K562 (cell line): ENCODE measurements at places on chromosomes 5 and 9. TPM values are rescaled to one million over a fixed set of nuclear protein-coding genes. Genes with fewer than 3 reads are reported as not detected.

COL5A1 gene
- 0.13 TPM in 2 replicates for total RNA-seq

CYSRT1 gene
- total RNA-seq = 0.22 and 0.60 TPM in 2 replicates

DNA sequence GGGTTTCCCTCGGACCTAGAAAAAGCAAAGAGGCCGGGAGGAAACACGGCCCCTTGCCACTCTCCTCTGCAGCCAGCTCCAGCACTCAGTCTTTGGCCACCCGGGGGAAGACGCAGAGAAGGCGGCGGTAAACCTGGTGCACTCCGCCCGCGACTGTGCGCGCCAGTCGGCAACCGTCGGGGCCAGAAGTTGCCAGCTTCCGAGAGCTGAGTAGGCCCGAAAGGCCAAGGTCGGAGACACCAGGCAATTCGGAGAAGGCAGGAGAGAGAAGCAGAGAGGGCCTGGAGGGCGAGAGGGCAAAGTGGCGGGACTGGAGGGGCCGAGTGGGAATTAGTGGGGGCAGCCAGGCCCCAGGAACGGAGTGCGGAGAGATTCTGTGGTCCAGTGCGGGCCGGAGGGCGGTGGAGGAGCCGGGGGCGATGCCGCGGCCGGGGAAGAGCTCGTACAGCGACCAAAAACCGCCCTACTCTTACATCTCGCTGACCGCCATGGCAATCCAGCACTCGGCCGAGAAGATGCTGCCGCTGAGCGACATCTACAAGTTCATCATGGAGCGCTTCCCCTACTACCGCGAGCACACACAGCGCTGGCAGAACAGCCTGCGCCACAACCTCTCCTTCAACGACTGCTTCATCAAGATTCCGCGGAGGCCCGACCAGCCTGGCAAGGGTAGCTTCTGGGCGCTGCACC, at the start of gene FOXB2:
Gene FOXB2 (plus strand): TSS at position 420 of the 690 bp plus-strand sequence. CDS start 0 bp downstream, at position 420.
- peaks cover 70% of the 10 kb centered on the region for H3K27me3 ChIP-seq
- no peak within 1 kb of the TSS for H3K27ac ChIP-seq
- no peaks in the 10 kb centered on the region for H3K4me1 ChIP-seq
- no peak within 1 kb of the TSS for H3K4me3 ChIP-seq
- no peak for DNase-seq
- no peaks in the 10 kb centered on the region for H3K36me3 ChIP-seq

DNA sequence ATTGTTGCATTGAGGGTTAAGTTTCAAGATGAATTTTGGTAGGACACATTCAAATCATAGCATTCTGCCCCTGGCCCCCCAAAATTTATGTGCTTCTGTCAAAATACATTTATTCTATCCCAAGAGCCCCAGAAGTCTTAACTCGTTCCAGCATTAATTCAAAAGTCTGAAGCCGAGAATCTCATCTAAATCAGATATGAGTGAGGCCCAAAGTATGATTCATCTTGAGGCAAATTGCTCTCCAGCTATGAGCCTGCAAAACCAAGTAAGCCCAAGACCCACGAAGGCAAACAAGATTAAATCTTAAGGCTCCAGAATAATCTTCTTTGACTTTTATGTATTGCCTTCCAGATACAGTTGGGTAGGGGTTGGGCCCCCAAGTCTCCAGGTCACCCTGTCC, 19.2 kb downstream of the TNPO1 start:
- no peaks in the 10 kb centered on the region for H3K27me3 ChIP-seq
- no peak overlapping the region for H3K27ac ChIP-seq
- peaks cover 9% of the 10 kb centered on the region; the same call in 1 of the 3 replicates for H3K4me1 ChIP-seq

- peaks cover 9% of the 10 kb centered on the region for H3K27me3 ChIP-seq
- DNase-seq = no peak
- no peaks in the 10 kb centered on the region for H3K36me3 ChIP-seq
- no peaks in the 10 kb centered on the region for H3K4me1 ChIP-seq
These were observed 268.1 kb downstream of the DOCK8 start for GRCh38 chr9:482739-483138.

DNA sequence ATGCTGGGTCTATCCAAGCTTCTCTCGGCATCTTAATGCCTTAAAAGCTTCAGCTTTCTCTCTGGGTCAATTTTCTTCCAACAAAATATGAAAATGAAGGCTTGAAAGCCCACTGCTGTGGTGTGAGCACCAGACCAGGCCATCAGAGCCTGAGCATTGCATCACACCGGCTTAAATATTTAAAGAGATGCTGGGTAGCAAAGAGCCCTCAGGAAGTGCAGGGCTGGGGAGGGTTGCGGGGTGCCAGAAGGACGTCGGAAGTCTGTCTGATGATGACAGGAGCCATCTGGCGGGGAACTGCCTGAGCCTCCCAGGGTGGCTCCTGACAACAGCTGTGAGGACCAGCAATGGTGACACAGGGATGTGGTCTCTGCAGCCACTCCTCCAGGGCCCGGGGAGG, 185.5 kb downstream of the OLFM1 start:
- H3K27me3 ChIP-seq = peaks cover 4% of the 10 kb centered on the region; the same call in 2 of the 3 replicates
- no peak overlapping the region for H3K27ac ChIP-seq
- H3K4me1 ChIP-seq = no peaks in the 10 kb centered on the region
- no peak overlapping the region for H3K4me3 ChIP-seq
- DNase-seq = no peak
- no peaks in the 10 kb centered on the region for H3K36me3 ChIP-seq
